ENCODE measurements at places on chromosomes 16 and 17.

DNA sequence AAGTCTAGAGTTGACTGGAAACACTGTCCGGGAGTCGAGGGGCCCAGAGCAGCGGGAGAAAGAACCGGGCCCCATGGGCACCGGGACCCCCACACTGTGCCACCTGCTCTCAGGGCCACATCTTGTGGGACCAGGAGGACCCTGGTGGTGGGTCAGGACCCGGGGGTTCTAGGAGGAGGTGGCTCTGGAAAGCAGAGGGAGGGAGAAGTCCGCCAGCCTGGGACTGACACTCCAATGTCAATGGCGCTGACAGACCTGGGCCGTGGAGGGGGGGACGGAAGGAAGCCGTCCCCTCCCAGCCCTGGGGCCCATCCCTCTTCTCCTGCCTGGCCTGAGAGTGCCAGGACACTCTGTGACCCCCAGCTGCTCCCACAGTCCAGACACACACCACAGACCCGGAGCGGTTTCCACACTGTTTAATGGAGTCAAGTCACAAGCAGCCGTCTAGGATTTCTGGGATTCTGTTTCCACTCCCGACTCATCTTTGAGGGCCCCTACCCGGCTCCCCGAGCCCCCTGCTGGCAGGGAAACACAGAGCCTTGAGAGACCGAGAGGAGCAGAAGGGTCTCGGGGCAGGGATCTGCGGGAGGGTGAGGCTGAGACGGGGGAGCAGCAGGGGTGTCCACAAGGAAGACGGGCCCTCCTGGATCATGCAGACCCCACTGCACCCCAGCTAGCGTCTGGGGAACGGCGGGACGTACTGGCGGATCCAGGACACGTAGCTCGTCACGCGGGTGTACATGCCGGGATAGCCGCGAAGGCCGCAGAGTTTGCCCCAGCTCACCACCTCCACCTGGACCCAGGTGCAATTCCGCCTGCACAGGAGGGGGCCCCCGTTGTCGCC lies 23.5 kb upstream of the UBE2I start:
- DNase-seq: no peak

DNA sequence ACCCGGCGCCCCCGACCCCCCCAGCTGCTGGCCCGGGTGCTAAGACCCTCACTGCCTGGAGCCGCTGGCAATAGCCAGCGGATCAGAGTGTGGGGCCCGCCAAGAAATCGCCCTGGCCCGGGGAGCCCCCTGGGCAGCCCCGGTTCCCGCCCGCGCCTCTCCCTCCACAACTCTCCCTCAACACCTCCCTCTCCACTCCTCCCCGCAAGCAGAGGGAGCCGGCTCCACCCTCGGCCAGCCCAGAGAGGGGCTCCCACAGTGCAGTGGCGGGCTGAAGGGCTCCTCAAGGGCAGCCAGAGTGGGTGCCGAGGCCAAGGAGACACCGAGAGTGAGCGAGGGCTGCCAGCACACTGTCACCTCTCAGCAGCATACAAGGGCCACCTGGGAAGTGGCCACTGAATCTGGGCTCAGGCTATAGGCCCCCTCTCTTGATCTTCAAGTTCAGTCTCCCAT lies 385.5 kb downstream of the SEC14L1 start:
- DNase-seq: no peak

GRCh38 chr17:61135782-61136181 lies 263.9 kb upstream of the TBX2 start:
- no peak for DNase-seq

- DNase-seq: no peak
These were observed 1.4 kb downstream of the ZG16 start for GRCh38 chr16:29779474-29779873.

DNA sequence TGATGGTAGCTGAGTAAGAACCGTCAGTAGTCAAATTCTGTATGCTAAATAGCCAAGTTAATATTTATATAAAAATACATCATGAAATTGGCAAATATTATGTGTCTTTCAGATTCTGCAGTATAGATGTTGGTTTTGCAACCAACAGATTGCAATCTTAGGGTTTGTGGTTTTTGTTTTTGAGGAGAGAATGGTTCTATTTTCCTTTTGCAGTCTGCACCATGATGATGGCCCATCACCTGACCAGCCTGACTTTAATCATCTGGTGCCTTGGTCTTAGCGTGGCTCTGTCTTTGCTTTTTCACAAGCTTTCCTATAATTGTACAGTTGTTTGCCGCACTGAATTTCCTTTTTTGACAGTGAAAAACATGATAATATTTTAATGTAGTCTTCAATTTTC lies 50.7 kb downstream of the NUP93 start:
- no peak for DNase-seq

- DNase-seq: no peak
These were observed 13.9 kb upstream of the CAPNS2 start for GRCh38 chr16:55552621-55553020.

DNA sequence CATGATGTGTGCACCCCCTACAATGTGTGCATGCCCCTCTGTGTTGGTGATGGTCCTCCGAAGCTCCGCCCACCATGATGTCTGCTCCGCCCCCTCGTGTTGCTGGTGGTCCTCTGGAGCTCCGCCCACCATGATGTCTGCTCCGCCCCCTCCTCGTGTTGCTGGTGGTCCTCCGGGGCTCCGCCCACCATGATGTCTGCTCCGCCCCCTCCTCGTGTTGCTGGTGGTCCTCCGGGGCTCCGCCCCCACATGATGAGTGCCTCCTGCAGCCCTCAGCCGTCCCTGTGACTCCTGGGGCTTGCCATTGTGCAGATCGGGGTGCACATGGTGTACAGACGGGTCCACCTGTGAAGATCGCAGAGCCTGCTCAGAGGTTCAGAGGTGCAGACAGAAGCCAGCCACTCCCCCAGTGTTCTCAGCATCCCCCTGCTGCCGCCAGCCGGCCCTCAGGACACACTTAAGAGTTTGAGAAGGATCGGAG lies 129.1 kb upstream of the CHMP6 start:
- no peak for DNase-seq

DNA sequence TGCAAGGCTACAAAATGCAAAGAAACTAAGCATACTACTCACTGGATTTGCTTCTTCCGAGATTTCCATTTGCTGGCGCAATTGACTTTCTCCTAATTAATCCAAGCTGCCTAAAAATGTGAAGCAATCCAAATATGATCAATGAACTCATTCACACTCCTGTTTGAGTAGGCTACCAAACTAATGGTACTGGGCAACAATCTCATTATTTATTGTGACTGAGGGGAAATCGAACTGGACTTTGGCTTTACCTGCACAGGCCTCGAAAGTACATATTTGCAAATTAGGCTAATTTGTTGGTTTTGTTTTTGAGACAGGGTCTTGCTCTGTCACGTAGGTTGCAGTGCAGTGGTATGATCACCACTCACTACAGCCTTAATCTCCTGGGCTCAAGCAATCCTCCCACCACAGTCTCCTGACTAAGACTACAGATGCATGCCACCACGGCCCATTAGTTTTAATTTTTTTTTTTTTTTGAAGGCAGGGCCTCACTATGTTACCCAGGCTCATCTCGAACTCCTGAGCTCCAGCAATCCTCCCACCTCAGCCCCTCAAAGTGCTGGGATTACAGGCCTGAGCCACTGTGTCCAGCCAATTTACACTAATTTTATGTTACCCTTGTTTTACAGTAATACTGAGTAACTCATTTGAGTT lies 2.6 kb downstream of the ERI2 start:
- no peak for DNase-seq
